ENCODE measurements at places on chromosomes 7 and 10.

DNA sequence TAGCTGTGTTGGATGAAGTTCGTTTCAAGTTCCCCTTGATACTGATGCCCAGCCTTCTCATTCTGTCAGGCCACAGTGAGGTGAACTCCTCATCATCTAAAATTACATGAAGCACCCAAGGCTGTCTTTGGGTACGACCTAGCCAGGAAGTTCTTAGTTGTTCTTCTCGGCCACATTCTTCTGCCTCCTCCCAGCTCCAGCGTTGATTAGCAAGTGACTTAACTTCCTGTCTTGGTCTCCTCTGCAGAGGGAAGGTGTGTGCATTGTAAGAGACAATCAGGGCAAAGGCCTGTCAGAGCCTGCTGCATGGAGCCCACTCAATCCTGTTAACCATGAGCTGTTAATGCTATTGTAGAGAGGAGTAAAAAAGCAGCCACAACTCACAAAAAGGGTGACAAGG is 43.2 kb upstream of the CPXM2 start:
- DNase-seq: no peak

- DNase-seq: peak; percentile 88
Observed at GRCh38 chr7:56074371-56074791, 10.3 kb downstream of the SUMF2 start.

- no peak for DNase-seq
Observed at GRCh38 chr7:74682829-74683228, 25.3 kb downstream of the GTF2I start.

DNA sequence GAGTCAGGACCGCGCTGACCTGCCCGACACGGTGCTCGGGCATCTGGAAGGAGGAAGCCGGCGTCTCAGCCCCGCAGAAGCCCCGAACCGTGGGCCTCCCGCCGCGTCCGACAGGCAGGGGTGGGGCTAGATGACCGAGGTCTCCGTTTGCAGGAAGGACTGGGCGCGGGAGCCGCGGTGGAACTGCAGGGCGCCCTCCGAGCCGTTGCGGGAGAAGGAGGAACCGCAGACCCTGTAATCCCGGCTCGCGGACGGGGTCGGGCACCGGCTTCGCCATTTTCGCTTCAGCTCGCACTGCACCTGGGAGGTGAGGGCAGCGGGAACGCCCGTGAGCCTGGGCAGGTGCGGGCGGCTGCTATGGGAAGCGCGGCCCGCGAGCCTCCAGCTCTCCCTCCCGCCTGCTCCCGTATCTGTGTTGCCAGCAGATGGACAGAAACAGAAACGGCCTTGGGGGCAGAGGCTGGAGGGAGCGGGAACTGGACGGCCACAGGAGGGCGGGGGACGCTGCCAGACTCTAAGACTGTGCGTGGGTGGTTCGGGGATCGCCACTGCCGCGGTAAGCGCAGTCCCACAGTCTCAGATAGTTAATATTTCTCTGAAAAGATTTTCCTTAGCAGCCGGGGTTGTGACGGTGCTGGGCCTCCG is 114.1 kb downstream of the VIPR2 start:
- no peak for DNase-seq

GRCh38 chr7:135320268-135320667 is 86.6 kb downstream of the STRA8 start:
- DNase-seq: peak; percentile 55

DNA sequence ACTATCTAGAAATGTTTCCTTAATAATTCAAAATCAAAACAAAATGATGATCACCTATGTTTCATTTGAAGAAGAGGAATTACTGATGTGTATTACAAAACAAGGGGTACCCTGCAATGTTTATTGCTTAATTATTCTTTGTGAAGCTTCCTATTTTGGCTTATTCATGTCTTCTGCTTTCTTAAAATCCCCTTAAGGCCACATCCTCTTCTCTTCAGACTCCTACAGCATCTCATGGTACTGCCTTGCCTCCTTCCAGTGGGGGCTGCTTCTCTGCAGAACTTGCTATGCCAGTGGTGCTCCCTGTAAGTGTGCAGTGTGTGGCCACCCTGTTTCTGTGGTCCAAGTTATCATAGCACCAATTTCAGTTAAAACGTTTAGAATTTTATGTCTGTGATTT is 35.0 kb downstream of the CCDC146 start:
- DNase-seq: no peak

GRCh38 chr10:48667960-48668590 is 16.6 kb upstream of the WDFY4 start:
- DNase-seq: no peak

DNA sequence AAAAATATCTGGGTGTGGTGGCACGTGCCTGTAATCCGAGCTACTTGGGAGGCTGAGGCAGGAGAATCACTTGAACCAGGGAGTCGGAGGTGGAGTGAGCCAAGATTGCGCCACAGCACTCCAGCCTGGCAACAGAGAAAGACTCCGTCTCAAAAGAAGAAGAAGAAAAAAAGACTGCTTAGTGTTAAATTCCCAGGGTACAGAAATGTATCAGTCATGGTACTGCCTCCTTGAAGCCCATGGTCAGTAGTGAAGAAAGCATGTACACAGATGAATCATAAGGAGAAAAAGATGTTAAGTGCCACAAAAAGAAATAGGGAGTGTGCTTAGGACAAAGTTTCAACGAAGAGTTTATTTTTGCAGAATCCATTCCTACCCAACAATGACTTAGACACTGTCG is 62.5 kb upstream of the KMT2E start:
- peak; percentile 65 for DNase-seq

- no peak for DNase-seq
Observed at GRCh38 chr10:16195178-16195769, 241.5 kb upstream of the PTER start.

DNA sequence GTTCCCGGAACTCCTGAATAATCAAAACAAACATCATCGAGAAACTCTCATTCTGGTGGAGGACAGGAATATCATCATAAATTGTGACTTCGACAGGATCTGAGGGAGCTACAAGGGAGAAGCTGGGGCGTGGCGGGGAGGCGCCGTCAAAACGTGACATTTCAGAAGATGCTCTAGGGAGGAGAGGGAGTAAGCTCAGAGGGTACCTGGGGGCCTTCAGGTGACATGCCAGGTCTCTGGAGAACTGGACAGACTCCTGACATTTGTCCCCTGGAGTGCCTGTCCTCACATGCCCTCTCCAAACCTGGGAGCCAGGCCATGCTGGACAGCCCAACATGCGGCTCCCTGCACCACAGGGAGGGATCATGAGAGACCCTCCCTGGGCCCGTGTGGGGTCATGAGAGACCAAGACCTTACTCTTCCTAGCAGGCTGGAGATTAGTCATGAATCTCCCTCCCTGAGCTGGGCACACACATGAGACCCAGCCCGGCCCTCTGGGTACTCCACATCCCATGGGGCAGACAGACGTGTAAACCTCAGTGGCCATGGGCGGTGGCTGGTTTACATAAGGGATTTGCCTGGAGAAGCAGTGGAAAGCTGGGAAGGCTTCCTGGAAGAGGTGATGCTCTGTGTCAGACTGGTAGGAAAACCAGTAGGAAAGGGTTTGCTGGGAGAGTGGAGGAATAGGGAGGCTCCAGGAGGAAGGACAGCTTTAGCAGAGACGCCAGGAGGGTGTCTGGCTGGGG is 81.0 kb downstream of the MYL10 start:
- DNase-seq: no peak

- no peak for DNase-seq
Observed at GRCh38 chr7:139838876-139839275, 9.8 kb downstream of the TBXAS1 start.

- no peak for DNase-seq
Observed at GRCh38 chr10:42781893-42782445, 626 bp upstream of the BMS1 start.

DNA sequence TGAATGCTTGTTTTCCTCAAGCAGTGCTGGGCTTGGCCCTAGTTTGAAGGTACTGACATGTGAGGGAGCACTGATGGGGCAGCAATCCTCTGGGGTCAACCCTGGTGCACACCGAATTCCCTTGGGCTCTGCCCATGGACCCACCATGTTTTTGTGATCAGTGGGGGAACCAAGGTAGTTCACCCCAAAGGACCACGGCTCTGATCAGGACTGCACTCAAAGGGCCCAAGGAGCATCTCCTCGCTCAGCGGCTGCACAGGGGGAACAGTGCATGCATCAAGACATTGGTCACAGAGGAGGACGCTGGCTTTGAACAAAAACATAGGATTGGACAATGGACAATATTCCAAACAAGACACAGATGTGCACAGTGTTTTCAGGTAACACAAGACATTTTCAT is 12.7 kb downstream of the CXCL12 start:
- DNase-seq: no peak

DNA sequence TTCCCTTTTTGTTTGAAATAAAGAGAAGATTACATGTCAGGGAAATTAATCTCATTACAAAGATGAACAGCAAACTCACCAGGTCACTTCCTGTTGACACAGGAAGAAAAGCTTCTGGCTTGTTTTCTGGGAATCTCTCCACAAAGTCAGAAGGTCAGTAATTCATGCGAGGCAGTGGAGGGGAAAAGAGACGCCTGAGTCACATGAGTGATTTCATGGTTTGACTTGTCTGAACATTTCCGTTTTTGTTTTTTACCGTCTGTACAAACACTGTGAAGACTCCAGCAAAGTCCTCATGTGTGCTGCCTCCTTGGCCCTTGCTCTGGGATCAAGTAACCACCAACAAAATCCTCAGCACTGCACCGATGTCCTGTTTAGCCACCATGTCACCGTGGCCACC is 2.5 kb upstream of the HABP2 start:
- no peak for DNase-seq

DNA sequence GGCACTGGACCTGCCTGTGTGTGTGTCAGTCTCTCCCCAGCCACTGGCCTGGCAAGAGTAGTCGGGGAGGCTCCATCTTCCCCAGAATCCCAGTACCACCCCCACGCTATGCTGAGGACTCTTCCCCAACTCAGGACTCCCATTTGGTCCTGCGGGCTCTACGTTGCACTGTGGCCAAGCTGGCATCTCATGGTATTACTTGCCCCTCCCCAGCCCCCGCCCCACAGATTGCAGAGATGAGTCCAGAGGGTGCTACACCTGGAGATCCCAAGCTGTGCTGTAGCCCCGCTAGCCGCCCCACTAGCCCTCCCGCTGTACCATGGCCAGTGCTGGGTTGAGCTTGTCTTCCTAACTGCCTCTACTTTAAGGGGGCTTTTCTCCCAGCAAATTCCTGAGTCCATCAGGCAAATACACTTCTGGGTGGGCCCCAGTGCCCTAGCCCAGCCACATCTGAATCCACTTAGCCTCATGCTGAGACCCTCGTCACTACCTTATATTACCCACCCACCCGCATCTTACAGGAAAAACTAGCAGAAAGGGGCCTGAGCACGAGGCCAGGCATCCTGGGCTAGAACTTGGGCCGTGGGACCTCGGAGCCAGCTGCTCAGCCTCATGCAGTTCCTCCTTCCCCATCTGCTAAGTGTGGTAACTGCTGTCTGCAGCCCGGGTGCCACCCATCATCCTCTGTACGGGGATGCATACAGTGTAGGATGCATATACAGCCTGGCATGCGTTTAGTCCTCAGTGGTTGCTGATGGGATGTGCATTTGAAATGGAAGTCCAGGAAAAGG is 65.8 kb upstream of the CACUL1 start:
- DNase-seq: no peak

GRCh38 chr10:4189281-4189680 is 404.3 kb upstream of the KLF6 start:
- no peak for DNase-seq

DNA sequence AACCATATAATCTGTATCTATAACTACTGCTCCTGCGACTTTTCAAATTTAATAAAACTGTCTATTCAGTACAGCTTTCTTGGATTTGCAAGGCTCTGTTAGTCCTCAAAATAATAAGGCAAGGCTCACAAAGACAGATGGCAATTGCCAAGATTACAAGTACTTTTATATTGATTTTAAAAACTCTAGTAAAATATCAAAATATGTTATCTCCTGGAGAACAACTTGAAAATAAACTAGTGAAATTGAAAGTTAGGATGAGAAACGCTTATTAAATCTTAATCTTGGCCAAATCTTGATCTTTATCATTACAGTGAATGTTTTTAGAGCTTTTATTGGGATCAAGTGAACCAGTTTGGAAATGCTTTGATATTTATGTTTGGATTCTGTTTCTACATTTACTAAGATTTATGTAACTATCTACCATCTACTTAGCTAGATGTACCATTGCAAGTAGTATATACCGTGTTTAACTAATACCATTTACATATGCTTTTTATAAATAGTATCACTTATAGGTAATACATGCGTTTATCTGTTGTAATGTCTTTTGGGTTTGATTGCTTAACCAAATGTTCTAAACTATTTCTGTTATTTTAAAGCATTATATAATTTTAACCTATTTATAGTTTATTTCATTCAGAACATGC is 70.0 kb downstream of the CABCOCO1 start:
- no peak for DNase-seq

DNA sequence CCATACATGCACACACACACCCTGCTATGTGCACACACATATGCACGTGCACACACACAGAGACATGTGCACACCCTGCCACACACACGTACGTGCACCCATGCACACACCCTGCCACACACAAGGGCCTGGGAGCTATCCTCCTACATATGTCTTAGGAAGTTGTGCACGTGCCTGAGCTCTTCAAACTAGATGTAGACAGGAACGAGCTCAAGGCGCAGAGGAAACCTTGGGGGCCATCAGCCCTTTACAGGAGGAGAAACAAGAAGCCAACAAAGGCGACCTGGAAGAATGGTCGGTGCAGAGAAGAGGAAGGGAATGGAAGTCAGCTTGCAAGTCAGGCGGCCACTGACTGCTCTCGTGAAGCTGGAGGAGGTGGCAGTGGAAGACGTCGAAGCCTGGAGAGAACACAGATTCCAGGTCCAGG is 58.7 kb downstream of the AOC1 start:
- no peak for DNase-seq

DNA sequence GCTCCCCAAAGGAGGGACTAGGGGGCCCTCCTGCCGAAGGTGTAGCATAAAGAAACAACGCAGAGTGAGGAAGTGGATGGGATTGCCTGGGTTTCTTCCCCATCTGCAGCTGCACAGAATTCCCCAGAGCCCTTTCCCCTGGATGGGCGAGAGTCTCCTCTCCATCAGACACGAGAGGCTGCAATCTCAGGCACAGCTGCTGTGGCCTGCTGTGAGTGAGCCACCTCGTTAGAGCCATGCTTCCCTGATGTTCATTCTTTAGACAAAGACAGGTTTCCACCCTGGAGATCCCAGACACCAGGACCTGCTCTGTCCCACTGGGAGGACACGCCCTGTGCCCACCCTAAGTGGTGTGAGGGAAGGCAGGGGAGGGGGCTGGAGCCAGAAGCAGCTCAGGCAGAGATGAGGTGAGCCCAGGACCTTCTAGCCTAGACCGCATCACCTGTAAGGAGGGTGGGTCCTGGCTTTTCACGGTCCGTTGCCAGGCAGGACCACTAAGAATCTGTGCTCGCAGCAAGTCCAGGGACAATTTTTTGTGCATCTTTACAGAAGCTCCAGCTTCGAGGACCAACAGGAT is 268.6 kb upstream of the TCERG1L start:
- DNase-seq: no peak

DNA sequence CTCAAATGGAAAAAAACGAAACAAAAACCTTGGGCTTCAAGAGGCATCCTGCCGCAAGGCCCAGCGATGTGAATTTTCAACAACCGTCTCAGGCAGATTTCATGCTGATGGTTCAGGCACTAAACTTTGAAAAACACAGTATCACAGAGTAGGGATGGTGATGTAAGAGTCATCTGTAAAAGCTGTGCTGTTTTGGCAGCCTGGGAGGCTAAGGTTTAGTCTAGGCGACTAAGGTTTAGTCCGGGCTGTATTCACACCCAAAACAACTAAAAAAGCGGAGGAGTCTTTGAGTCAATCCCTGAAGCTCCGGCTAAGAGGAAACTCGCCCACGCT is 420 bp upstream of the MINPP1 start:
- DNase-seq: no peak

All from AG08395 (cell line).